ENCODE measurements at places on chromosomes 12 and 14.

DNA sequence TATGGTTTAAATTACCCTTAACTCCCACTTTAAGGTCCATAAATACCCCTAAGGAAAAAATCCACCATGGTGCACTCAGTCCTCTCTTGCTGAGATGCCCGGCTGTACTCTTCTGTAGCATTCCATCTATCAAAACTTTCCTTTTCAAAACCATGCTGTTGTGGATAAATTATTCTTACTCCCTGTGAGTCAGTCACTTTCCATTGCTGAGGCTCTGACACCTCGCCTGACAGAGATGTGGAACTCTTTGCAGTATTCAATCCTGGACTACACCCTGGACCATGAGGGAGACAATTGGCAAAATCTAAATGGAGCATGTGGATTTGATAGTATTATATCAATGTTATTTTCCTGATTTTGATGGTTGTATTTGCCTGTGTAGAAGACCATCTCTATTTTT lies 49.1 kb downstream of the AVPR1A start:
- no peak for DNase-seq

DNA sequence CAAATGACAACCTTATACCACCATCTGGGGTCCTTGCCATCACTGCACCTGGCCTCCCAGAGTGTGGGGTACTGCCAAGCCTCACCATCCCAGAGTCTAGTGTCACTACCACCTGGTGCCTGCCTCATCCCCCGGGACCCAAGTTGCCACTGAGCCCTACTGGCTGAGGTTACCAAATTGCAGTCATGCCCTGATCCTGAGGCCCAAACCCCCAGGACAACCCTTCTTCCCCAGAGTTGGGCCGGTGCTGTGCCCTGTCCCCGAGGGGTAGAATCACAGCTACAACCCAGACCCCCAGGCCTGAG lies 8.4 kb upstream of the SFSWAP start:
- DNase-seq = no peak

- no peak for DNase-seq
Measured at GRCh38 chr12:105227879-105228278, 8.1 kb downstream of the APPL2 start.

DNA sequence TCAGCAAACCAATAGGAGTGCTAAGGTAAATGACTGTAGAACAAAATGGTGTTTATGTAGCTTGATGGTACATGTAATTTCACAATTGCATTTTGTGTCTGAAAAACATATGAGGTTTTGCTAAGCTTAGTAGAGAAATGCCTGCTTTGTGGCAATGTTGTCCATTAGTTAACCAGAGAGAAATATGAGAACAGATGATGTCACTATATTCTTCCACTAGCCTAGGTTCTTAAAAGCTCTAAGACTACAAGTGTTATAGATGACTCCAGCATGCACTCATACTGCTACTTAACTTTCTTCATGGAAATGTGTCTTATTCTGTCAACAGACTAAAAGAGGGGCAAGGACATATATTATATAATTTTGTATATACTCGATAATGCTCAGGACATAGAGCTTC lies 309.4 kb downstream of the APAF1 start:
- no peak for DNase-seq

- peak; percentile 81 for DNase-seq
Measured at GRCh38 chr14:77303417-77304156, 17.1 kb downstream of the POMT2 start.

GRCh38 chr12:87233671-87234070 lies 795.5 kb downstream of the C12orf50 start:
- no peak for DNase-seq

- no peak for DNase-seq
Measured at GRCh38 chr12:49298160-49298559, 3.2 kb downstream of the PRPH start.

GRCh38 chr12:48160046-48160445 lies 2.7 kb upstream of the ASB8 start:
- no peak for DNase-seq

DNA sequence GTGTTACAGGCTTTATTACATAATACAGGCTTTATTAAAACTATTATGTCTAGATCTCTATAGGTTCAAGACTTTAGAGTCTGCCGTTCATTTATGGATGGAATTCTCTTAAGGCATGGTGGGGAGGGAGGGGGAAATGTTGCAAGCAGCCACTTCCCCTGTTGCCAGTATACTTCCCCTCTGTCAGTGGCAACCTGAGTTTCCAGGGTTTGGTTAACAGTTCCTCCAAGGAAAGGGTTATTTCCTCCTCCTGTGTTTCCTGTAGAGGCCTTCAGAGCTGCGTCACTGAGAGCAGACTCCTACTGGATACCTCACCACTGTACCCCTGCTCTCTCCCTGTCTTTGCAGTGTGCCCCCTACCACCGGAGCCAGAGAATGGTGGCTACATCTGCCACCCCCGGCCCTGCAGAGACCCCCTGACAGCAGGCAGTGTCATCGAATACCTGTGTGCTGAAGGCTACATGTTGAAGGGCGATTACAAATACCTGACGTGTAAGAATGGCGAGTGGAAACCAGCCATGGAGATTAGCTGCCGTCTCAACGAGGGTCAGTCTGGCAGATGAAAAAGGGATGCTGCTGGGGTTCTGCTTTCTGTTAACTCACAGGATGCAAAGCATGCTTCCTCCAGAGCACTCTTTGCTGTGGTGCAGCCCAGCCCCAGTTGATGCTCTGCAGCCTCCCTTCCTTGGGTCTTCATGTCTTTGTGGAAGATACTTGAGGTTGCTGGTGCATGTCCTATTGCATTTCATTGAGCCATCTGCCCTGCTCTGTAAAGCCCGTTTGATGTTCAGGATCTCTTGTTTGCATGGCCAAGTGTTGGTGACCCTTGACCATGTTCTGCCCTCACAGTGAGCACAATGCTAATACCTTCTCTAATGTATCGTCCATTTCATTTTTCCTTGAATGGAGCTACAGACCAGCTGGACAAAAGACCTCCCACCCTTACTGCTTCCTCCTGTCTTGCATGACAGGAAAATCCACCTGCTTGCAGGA lies 63.6 kb upstream of the SRSF5 start:
- no peak for DNase-seq

DNA sequence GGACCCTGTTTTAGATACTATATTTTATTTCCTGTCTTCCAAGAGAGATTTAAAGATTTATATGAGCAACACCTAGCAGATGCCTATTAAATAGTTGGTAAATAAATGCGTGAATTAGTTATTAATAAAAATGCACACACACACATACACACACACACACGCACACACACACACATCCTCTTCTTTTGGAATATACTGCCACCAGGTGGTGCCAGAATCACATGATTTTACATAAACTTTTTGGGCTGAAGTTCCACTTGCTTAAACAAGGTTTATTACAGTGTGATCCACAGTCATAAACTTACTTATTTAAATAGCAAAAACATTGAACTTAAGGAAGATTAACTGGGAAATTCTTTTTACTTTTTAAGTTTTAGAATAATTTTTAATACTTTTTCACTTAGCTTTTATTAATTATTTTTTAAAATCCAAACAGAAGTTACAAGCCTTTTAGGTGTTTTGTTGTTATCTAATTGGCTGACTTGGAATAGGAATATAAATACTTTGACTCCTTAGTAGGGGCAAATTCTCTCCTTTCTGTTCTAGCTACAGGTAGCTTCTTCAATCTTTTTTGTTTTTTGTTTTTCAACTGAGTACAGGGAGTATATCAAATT lies 17.5 kb downstream of the RAD51B start:
- DNase-seq = peak; percentile 52

- DNase-seq = no peak
Measured at GRCh38 chr14:76307786-76308780, 67.9 kb upstream of the ESRRB start.

- no peak for DNase-seq
Measured at GRCh38 chr14:33940561-33941011, 10.3 kb downstream of the EGLN3 start.

DNA sequence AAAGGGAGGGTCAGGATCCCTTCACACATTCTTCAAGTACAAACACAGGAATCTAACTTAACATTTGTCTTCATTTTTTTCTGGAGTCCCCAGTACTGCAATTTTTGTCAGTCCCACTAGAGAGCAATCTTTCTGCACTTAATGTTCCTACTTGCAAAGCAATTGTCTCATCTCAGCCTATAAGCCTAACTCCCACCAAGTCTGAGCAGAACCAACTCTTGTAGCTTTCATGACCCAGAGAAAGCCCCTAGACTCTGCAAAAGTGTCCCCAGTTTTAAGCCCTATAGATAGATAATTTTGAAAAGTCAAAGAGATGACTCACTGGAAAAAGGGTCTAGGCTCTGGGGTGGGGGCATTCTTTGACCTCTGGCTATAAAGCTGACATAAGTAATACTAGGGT lies 1.8 kb upstream of the ZBTB39 start:
- peak; percentile 70 for DNase-seq

GRCh38 chr12:55708695-55709233 lies 1.1 kb upstream of the ITGA7 start:
- DNase-seq = no peak

- DNase-seq = no peak
Measured at GRCh38 chr12:130705178-130705822, 10.8 kb downstream of the RIMBP2 start.

GRCh38 chr14:97539411-97539795 lies 742.2 kb downstream of the VRK1 start:
- DNase-seq = no peak

DNA sequence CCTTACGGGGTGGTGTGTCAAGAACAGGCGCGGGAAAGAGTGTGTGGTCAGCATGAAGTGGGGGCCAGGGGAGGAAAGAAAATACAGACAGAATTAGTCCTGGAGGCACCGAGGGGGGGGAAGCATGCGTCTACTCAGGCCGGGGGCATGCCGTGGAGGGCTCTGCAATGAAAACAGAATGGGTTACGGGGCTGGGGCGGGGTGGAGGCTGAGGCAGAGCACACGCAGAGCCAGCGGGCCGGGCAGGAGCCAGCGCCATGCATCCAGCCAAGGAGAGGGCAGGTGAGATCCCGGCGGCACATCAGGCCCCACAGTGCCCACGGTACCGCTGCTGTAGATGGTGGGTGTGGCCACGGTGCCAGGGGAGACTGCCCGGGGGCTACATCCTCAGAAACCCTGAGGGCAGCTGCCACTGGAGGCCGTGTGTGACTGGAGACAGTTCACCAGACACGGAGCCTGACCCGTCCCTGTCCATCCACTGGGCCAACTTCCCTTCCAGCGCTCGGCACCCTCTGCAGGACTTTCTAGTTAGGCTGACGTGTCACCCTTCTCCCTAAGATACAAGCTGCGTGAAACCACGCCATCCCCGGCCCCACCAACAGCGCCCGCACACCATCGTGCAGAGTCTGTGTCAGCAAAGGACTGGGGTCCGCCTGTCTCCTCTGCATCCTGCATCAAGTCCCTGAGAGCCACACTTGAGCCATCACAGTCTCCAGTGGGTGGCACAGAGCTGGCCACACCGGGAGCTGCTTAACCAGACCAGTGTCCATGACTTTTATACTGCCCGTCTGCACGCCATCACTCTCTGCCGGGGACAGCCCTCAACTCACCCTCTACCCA lies 87.4 kb downstream of the PIWIL1 start:
- no peak for DNase-seq

- DNase-seq = no peak
Measured at GRCh38 chr12:55704824-55705718, 2.6 kb downstream of the ITGA7 start.

DNA sequence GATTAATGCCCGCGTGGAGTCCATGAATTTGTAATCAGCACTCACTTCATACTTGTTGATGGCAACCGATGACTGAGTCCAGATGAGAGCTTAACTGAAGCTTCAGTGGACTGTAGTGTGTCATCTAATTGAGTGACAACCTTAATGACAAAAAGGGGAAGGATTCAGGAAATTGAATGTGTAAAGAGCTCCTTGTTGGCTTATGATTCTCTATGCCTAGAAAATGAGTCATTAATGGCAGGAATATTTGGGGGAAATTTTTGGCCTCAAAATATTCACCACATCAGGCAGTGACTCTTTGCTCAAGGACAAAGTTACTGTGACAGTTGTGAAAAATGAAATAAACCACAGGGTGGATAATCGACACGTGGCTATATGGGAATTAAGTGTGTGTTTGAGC lies 55.3 kb upstream of the STON2 start:
- DNase-seq = no peak

DNA sequence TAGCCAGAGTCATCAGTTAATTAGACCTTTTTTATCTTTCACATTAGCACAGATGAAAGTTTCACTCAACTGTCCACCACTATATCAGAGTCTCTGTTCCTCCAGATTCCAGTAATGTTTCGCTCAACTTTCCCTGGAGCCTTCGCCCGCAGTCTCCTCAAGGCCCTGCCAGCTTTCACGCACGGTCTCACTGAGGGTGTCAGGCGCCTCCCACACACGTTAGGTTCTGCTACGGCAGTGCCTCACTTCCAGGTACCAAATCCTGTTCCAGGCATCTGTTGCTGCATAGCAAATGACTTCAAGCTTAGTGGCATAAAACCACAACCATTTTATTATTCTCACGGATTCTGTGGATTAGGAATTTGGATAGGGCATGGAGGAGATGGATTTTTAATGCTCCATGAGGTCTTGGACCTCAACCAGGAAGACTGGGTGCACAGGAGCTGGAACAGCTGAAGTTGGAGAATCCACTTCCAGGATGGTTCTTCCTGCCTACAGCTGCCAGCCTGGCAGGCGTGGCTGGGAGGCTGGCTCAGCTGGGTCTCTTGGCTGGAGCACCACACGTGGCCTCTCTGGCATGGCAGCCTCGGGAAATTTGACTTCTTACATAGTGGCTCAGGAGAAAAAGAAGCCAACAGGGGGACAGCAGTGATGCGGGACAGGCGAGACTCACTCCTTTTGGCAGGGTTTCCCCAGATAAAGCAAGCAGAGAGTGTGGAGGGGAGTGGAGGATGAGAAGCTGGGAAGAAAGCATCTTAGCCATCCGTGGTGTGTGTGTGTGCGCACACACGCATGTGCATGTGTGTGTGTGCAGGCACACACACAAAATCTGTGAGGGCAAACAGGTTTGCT lies 21.3 kb upstream of the BCDIN3D start:
- DNase-seq = no peak

GRCh38 chr14:89844508-89844907 lies 110.0 kb downstream of the EFCAB11 start:
- no peak for DNase-seq

DNA sequence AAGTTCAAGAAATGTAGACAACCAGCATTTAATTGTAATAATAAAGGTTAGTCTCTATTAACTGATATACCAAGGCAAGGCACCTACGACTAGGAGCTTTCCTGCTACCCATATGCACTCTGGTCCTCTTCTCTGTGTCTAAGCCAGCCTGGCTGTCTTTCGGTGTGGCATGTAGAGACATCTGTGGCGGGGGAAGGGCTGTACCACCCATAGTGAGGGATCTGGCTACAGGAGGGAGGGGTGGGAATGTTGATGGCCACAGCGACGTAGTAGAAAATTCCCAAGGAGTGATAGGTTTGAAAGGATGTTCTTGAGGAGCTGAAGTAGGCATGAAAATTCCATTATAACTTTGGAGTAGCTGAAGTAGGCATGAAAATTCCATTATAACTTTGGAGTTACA lies 344.2 kb downstream of the ATP23 start:
- DNase-seq = no peak

GRCh38 chr12:64889434-64890216 lies 65.2 kb downstream of the TBC1D30 start:
- no peak for DNase-seq
